ENCODE measurements at places on chromosomes 13 and 19. TPM values are rescaled to one million over a fixed set of nuclear protein-coding genes. Genes with fewer than 3 reads are reported as not detected.

ZNF44 gene
- 3.9 TPM for polyA plus RNA-seq

GPC6 gene
- 0.03 TPM for polyA plus RNA-seq

DNA sequence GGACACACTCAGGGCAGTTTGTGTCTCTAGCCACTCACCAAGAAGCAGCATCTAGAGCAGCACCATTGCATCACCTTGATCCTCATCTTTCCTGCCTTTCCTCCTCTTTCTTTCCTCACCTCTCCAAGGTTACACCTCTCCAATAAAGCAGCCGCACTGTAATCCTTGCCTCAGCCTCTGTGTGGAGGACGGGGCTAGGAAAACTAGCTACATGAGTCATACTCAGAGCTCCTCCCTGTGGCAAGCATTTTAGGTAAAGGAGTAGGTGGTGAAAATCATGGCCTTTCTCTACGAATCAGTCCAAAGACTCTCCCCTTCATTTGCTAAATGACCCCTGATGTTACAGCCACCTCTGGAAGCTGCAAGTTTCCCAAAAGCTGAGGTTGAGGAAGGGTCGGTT is 108.9 kb downstream of the DNAJC15 start:
- DNase-seq = peak; percentile 4

- peak; percentile 88 for DNase-seq
Measured at GRCh38 chr19:35868172-35868822, at the start of gene APLP1. Gene APLP1 (plus strand): TSS chr19:35868574. CDS start chr19:35868637, 63 bp downstream.

All from K562 (cell line).